ENCODE measurements at places on chromosomes 12 and 14.

GRCh38 chr14:41913398-41913797 lies 306.7 kb downstream of the LRFN5 start:
- DNase-seq = no peak

DNA sequence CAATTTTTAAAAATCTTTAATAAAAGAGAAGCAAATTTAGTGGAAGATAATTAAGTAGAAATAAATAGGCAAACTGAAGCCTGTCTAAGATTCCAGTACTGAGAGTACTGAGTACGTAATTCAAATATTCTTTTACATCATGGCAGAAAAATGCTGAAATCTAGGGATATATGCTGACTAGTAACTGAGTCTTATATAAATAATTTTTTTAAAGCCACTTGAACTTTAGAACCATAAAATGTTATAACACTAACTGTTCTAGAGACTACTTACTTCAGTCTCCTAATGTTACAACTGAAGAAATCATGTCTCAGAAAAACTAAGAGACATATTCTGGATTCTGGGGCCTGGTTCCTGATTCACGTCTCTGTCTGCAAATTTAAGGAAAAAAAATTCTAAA lies 230.6 kb upstream of the PLEKHG7 start:
- DNase-seq = no peak

GRCh38 chr12:98439981-98440581 lies 75.3 kb upstream of the TMPO start:
- DNase-seq = no peak

GRCh38 chr12:79655036-79655435 lies 35.7 kb downstream of the PAWR start:
- DNase-seq = no peak

DNA sequence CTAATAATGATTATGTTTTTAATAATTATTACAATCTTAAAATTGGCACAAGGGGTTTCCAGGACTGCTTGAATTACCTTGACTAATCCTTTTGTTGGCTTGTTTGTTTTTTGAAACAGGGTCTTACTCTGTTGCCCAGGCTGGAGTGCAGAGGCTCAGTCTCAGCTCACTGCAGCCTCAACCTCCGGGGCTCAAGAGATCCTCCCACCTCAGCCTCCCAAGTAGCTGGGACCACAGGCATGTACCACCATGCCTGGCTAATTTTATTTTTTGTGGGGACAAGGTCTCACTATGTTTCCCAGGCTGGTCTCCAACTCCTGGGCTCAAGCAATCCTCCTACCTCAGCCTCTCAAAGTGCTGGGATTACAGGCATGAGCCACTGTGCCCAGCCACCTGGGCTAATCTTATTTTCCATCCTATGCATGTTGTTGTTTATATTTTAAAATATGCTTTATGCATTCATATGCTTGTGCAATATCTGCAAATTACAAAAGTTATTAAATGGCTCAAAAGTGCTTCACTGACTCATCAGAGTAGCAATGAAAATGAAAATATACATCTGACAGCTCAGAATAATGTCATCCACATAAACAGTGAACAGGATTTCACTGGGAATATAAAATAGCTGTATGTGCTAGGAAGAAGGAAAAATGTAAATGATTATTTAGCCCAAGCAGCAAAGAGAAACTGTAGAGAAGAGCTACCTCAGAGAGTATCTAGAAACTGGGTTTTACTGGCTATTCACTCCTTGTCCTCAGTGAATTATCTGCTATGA lies 24.8 kb upstream of the PLEKHG6 start:
- DNase-seq = no peak

GRCh38 chr12:32874078-32874477 lies 22.5 kb downstream of the PKP2 start:
- DNase-seq = no peak

DNA sequence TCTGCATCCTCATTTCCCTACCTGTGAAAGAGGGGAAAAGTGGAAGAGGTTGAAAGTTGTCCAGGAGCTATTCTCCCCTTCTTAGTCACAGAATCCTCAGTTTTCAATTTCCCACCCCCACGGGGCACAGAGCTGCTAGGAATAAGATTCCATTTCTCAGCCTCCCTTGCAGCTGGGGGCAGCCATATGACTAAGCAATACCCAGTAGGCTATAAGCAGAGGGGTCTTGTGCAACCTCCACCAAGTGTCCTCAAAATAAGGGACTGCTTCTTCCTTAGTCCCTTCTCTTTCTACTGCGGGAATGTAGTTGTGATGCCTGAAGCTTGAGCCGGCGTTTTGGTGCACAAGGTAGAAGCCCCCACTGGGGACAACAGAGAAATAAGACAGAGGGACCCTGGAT lies 40.9 kb downstream of the VWF start:
- DNase-seq = no peak

DNA sequence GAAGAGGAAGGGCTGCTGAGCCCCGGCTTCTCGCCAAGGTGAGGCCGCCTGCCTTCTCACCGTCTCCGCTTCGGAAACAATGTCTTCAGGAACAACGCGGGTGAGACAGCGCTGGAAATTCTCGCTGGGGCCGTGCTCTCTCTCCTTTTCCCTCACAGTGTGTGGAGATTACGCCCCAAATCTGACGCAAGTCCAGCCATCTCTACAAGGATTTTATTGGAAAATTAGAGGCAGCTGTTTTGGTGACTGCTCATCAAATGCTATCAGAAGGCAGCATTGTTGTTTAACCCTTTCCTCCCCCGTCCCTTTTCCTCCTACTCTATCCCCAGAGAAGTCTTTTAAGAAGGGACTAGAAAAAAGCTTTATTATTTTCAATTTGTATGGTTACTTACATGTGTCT lies 53.5 kb downstream of the PIWIL1 start:
- DNase-seq = no peak

DNA sequence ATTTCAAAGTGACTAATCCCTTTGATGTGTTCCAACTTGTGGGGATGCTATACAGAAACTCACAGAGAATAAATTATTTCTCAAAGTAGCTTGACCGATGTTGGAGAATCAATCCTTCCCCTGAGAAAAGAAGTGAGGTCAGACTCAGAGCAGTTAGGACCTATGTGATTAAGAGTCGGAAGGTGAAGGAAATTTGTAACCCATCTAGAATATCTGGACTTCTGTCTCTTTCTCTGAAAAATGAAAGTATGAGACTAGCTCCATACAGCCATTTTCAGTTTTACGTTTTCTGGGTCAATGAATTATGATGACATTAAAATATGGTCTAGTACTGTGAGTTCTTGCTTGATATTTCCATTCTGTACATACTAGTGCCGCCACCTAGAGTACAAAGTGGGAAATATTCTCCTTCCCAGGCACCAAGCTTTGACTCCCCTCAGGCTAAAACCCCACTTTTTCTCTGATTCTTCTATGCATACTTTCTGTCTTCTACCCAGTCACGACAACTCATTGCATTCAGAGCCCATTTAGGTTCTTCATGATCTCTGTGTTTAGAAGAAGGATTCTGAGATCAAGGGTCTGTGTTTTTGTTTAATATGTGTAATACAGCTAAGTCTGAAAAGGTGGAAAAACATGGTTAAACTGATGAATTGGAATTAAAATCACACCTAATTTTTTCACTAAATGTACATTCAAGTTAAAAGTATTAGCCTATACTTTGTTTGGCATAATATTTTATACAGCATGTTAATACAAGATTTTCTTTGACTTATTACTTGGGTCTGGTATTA lies 6.9 kb upstream of the NTS start:
- peak; percentile 61 for DNase-seq

- peak; percentile 49 for DNase-seq
These were observed 338.4 kb downstream of the FUT8 start for GRCh38 chr14:65750906-65751305.

DNA sequence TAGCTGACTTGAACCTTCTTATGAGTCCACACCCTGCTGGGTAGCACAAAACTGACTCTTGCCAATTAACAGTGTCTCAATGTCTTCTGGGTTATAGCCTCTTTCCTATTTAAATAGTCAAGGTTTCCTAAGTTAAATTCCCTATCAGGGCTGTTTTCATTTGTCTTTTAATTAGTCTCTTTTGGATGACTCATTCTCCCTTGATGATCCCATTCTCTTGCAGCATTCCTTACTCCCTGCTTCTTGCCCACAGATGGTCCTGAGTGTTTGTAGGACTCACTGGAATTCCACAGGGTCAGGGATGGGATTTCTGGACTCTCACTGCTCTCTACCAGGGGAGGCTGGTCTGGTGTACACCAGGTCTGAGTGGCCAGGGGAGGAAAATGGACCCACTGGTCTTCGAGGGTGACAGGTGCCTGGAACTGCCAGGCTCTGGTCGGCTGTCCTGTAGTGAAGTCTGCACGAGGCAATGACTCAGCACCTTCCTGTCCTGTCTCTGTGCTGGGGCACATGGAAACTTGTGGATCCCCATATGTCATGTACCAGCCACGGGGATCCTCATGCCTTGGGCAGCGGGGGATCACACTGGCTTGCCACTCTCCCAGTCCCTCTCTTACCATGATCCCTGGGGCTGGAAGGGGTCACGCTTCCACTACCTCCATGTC lies 236.5 kb upstream of the PELI2 start:
- DNase-seq = no peak

DNA sequence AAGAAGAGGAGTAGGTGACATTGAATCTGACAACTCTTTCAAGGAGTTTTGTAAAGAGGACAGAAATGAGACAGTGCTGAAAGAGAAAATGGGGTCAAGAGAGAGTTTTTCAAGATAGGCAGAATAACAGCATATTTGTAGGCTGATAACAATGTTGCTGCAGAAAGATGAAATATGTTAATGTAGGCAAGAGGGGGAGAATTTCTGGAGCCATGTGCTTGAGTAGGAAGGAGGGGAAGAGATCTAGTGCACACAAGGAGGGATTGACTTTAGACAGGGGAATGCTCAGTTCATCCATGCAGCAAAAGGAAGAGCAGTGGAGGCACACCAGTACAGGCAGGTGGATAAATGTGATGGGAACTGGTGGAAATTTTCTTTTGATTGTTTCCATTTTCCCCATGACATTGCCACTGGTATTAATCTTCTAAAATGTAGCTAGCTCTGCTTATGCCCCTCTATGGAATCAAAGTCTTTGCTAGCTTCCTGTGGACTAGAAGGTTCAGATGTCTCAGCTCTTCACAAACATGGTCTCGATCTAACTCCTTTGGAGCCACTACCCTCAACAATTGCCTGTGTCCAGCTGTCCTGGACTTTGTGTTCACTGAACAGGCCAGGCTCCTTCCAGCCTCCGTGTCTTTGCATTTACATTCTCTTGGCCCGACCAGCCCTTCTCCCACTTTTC lies 9.1 kb downstream of the PROX2 start:
- no peak for DNase-seq

DNA sequence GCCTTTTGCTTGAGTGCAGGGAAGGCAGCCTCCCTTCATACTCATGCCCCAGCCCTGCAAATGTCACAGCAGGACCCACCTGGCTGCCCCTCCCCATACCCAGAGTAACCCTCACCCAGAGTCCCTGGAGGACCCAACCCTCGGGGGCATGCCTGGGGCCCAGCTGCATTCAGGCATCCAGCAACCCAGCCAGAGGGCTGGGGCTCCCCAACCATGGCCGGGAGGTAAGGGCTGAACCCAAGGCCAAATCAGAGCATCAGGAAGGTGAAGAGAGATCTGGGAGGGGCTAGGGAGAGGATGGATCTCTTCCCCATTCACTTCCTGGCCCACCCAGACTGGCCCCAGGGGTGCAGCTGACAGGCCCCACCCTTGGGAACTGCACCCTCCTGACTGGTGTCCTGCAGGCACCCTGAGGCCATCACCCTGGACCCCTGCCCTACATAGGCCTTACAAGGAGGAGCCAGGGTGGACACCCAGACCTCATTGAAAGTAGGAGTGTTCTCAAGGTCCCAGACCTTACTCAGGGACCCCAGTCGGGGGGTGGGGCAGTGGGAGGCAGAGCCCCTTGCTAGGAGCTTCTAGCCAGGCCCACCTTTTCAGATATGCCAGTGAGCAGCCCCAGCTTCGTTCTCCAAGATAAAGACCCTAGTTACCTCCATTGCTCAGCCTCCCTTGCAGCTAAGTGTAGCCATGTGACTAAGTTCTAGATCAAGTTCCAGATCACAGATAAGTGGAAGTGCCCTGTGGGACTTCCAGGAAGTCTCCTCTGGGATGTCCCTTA lies 849 bp upstream of the PLD4 start:
- no peak for DNase-seq

DNA sequence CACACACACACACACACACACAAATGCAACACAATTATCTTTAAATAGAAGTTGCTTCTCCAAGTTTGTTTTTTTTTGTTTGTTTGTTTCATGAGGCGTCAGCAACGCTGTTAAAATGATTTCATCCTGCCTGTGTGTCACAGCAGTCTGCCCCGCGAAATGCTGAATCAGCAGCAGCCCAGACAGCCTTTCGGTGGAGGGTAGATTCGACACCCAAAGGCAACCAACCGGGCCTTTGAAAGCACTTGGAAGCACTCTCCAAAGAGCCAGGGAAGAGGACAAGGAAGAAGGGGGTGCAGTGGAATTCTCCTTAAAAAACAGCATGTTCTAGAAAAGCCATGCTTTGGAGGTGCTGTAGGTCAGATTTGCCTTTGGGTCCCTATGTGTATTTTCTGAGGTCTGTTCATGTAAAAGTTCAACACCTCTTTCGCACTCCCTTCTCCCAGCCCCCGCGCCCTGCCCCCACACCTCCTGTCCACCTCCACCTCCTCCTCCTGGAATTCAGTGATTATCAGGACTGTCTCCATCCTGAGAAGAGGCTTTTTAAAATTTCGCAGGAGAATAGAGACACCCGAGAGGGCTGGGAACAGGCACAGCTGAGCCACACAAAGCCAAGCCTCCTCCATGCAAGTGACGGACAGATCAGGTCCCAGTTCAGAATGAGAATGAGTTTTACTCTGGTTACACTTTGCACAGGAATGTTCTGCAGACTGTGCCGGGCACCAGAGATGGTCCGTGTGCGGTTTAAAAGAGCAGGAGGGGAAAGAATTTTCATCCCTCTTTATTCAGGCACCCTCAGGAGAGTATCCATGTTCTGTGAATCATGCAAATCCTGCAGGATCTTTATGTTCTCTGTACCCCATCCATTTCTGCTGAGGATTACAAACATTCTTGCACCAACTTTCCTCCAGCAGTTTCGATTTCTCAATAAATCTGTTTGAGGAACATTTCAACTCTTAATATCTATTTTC lies 177.9 kb downstream of the ETV6 start:
- no peak for DNase-seq

Measured in NCI-H1105 treated with DMSO at 0.1 percent for 48 hours (cell line).